ENCODE measurements at places on chromosomes 3 and 15. TPM values are rescaled to one million over a fixed set of nuclear protein-coding genes. Genes with fewer than 3 reads are reported as not detected.

Gene GOLGA6A
- not detected for total RNA-seq

Gene CHRFAM7A
- 0.26 TPM for total RNA-seq

Gene MB21D2
- 3.6 TPM for total RNA-seq

Gene GABRA5
- total RNA-seq: not detected

Gene ARGFX
- total RNA-seq: not detected

Gene LRRC2
- 0.77 TPM for total RNA-seq

Gene PPP1R14D
- not detected for total RNA-seq

Gene TMEM212
- not detected for total RNA-seq

Gene GALNT15
- total RNA-seq: 37.7 TPM

Gene COL6A5
- total RNA-seq: under 0.01 TPM

Gene ITIH1
- not detected for total RNA-seq

Gene SPINK8
- total RNA-seq: not detected

Gene TMEM202
- not detected for total RNA-seq

Gene ILDR1
- not detected for total RNA-seq

Gene CRYGS
- total RNA-seq: 1.0 TPM

Gene HGD
- under 0.01 TPM for total RNA-seq

Gene CDCP1
- total RNA-seq: 16.9 TPM

Gene GOLGA8G
- total RNA-seq: not detected

Gene LACTB
- total RNA-seq: 22.6 TPM

Gene DAZL
- total RNA-seq: not detected

Gene ITGB5
- 135 TPM for total RNA-seq

Gene ROBO2
- 1.5 TPM for total RNA-seq

Gene KY
- under 0.01 TPM for total RNA-seq

Gene SCN11A
- total RNA-seq: under 0.01 TPM

Gene CERS3
- not detected for total RNA-seq

Gene TMEM207
- not detected for total RNA-seq

Gene CPOX
- 24.1 TPM for total RNA-seq

Gene GPR62
- under 0.01 TPM for total RNA-seq

Gene TM6SF1
- 2.3 TPM for total RNA-seq

Gene ADPGK
- 59.5 TPM for total RNA-seq

Gene ABHD6
- total RNA-seq: 10.0 TPM

Gene STAC
- 6.8 TPM for total RNA-seq

Gene MESD
- 19.8 TPM for total RNA-seq

Gene ATG7
- 56.5 TPM for total RNA-seq

Gene CCK
- total RNA-seq: 1.0 TPM

Gene C3orf20
- total RNA-seq: not detected

Gene WDR72
- not detected for total RNA-seq

Gene BOC
- 3.9 TPM for total RNA-seq

Gene FAM174B
- total RNA-seq: 1.0 TPM

Gene ACAN
- total RNA-seq: under 0.01 TPM

Gene ACKR2
- under 0.01 TPM for total RNA-seq

Gene IGSF11
- 0.26 TPM for total RNA-seq

Gene GORASP1
- 27.2 TPM for total RNA-seq
